ENCODE measurements at places on chromosomes 7 and 10.

- no peak for DNase-seq
These were observed 72.0 kb downstream of the KCNMA1 start for GRCh38 chr10:77565590-77566023.

- no peak for DNase-seq
These were observed 10.3 kb upstream of the CPA5 start for GRCh38 chr7:130334274-130334673.

DNA sequence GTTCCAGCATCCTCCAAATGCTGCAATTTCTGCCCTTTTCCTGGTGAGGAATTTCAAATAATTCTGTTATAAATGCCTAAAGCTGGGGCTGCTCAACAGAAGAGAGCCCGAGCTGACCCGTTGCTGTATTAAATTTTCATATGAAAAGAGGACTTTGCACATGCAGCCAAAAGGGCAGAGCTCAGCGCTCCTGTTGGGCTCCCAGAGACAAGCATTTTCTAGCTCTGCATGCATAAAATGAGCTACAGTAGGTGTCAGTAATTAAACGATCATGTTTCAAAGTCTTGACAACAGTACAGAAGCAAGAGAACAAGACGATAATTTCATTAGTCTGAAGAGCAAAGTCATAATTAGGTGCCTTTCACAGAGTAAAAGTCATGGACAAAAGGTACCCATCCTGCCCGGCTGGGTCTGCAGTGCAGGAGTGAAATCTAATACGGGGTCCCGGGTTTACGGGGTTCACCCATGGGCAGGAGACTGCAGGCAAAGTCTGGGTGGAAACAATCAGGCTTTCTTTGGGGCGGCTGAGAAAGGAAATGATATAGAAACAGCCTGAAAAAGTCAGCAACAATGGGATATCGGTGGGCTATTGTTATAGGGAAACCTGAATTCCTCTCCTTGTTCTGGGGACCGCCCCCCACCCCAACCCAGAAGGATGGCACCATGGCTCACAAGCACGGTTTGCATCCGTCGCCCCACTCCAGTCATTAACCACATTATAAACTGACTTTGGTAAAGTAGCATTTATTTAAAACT lies 66.0 kb downstream of the EBF3 start:
- DNase-seq = no peak

GRCh38 chr10:78210548-78210947 lies 176.9 kb downstream of the RPS24 start:
- DNase-seq = no peak

GRCh38 chr10:58651040-58651439 lies 138.4 kb downstream of the BICC1 start:
- no peak for DNase-seq

DNA sequence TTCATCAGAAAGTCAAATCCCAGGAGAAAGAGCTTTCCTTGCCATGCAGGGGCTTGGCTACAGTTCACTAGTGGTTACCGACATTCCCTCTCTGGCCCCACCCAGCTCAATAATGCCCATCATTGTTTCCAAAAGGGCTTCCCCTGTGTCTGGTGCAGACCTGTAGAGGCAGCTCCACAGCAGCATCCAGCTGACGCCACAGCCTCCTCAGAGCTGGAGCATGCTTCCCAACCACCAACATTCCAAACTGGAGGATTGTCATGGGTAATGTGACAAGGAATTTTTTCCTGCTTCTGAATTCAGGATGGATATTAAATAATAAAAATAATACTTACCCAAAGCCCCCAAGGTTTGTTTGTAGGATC lies 77.4 kb downstream of the ZNF365 start:
- DNase-seq = no peak

DNA sequence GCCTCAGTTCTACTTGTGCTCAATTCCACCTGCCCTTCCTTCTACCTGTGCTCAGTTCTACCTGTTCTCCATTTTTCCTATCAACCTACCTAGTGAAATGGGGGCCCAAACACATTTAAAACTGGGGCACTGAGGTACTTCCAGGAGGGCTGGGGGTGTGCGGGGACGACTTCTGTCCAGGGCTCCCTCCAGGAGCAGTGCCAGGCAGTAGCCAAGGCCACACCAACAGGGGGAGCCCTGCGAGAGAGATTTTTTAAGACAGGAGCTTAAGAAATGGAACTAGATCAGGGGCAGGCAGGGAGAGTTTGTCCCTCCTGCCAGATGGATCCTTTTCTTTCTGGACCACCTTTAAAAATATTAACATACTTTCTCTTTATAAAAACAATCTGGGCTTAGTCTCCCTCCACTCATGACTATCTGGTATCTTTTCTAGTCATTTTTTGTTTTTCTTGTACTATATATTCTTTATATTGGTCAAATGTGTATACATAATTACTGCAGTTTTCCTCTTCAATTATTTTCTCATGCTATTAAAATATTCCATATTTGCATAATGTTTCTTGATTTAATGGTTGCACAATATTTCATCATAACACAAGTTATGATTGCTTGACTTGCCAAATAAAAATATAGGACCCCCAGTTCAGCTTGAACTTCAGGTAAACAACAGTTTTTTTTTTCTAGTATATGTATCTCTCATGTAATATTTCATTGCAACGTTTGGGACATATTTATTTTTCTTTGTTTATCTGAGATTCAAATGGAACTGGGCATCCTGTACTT lies 47.3 kb upstream of the INSYN2A start:
- DNase-seq = no peak

DNA sequence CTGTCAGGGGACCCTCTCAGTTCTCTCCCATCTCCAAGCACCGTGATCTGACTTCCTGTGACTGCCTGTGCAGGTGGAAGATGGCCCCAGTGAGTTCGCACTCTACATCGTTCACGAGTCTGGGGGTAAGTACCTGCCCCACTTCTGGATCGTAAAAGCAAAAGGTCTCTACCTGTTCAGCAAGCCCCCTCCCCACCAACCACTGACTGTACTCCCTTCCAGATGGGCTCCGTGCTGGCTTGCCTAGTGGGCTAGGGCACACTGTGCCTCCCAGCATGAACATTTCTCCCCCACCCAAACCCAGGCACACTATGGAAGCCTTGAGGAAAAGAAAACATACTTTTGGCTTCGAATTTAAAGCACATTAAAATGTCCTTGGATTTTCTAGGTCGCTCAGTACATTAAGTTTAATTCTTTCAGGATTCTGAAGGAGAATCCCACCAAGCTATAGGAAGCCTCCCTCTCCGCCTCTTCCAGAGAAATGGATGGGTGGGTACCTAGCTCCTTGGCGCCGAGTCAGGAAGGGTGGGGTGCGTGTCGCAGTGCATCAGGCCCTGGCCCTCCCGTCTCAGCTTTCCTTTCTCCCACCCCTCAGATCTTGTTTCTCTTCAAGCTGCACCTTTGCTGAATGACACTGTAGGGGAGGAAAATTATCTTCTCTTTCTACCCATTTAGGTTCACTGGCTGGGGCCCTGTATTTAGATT lies 11.0 kb upstream of the ZNF22 start:
- no peak for DNase-seq

DNA sequence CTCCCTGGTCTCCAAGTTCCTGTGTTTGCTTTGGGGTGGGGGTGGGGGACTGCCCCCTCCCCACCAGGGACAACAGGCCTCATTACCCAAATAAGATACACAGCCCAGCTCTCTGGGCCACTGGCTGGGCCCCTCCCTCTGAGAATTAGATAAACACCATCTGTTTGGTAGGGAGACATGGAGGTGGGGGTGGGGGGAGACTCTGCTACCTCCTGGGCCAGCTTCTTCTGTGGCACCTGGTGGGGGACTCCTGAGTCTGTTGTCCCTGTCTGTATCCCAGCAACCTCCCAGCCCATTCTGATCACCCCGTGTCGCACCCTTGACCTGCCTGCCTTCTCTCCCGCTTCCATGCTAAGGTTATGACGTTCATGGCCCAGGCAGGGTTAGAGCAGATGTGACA lies 5.8 kb downstream of the MLXIPL start:
- no peak for DNase-seq

GRCh38 chr10:63265222-63265617 lies 132.1 kb downstream of the NRBF2 start:
- peak; percentile 16 for DNase-seq

GRCh38 chr7:36602934-36603887 lies 121.1 kb downstream of the AOAH start:
- no peak for DNase-seq

DNA sequence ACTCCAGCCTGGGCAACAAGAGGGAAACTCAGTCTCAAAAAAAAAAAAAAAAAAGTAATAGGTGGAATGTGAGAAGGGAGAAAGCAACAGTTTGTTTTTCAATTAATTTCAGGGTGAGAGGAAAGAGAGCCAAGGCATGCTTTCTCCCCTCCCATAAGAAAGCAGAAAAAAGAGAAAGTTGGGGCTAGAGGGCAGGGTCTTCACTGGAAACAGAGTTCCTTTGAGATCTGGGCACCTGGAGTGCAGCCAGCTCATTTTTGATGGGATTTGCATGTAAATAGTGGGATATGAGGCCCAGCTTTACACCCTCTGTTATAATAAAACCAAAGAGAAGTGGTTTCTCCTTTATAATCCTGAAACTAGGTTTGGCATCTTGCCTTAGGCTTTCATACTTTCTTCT lies 13.8 kb upstream of the STOX1 start:
- no peak for DNase-seq

DNA sequence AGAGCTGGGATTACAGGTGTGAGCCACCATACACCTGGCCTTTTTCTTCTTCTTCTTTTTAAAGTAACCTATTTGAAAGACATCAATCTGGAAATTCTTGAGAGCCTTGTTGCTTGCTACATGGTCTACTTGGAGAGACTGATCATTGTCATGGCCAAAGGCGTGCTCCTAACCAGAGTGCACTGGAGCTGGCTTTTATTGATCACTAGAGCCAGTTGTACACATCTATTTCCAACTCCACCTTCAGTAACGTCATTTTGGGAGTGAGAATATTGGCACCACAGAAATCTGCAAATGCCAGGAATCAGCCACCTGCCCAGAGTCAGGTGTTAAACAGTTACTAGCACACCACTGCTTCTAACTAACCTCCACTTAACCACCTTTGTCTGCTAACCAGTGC lies 735.1 kb downstream of the TYW1 start:
- no peak for DNase-seq

DNA sequence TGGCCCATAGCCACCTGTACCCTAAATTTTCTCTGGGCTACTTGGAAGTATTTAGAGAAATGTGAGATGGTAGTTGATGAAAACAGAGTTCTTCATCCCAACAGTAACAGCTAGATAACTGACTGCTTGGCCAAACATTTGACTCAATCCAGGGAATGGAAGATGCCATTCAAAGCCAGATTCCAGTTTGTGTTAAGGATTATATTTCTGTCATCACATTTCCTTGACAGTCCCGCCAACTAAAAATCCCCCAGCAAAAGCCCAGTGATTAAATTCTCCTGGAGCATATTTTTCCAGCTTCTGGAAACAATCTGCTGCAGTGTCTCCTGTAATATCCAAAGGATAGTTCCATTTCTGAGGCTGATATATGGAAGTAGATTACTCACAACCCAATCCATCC lies 45.4 kb upstream of the PTN start:
- no peak for DNase-seq

DNA sequence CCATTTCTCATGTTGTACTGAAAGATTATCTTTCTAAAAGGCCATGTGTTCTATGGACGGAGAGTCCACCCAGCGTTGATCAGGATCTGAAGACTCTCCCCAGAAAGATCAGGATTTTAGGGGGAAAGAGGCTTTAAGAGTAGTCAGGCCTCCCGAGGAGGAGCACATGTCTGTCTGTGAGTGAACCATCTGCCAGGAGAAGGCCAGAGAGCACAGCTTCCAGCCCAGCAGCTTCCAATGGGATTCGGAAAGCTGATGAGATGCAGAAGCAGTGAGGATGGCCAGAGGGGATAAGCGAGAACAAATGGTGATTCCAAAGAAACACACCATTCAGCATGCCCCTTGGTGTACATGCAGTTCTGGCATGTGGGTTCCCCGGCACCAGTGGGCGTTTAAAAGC lies 88.5 kb upstream of the TCERG1L start:
- DNase-seq = no peak

All from stimulated activated CD8-positive, alpha-beta memory T cell treated with anti-CD3 and anti-CD28 coated beads, Interleukin-4, amount 100 ng/mL, for 1 hour (primary cell).